Activated CD4-positive, alpha-beta memory T cell treated with anti-CD3 and anti-CD28 coated beads, Interleukin-2, amount 10 ng/mL, durations not matched to agents 7 days and 5 days (primary cell): ENCODE measurements at places on chromosomes 7 and 10. TPM values are rescaled to one million over a fixed set of nuclear protein-coding genes. Genes with fewer than 3 reads are reported as not detected.
A peak's percentile ranks its signal among the peaks of the same experiment; 100 is the strongest.

GRCh38 chr7:156230576-156230975, 410.0 kb upstream of the RNF32 start:
- H3K36me3 ChIP-seq: no peaks in the 10 kb centered on the region
- H3K27me3 ChIP-seq: no peaks in the 10 kb centered on the region
- H3K4me1 ChIP-seq: no peaks in the 10 kb centered on the region
- H3K27ac ChIP-seq: no peak overlapping the region

Gene PRF1
- total RNA-seq: 141 TPM

GRCh38 chr10:24382979-24383663, 174.2 kb downstream of the KIAA1217 start:
- no peak for DNase-seq
- H3K27ac ChIP-seq: no peak overlapping the region
- H3K27me3 ChIP-seq: peaks cover 13% of the 10 kb centered on the region
- H3K36me3 ChIP-seq: no peaks in the 10 kb centered on the region
- no peak overlapping the region for H3K4me3 ChIP-seq
- H3K4me1 ChIP-seq: peaks cover 6% of the 10 kb centered on the region

GRCh38 chr7:47181746-47182361, 400.1 kb downstream of the TNS3 start:
- H3K27me3 ChIP-seq: no peaks in the 10 kb centered on the region
- no peaks in the 10 kb centered on the region for H3K36me3 ChIP-seq
- DNase-seq: no peak
- H3K4me3 ChIP-seq: no peak overlapping the region

DNA sequence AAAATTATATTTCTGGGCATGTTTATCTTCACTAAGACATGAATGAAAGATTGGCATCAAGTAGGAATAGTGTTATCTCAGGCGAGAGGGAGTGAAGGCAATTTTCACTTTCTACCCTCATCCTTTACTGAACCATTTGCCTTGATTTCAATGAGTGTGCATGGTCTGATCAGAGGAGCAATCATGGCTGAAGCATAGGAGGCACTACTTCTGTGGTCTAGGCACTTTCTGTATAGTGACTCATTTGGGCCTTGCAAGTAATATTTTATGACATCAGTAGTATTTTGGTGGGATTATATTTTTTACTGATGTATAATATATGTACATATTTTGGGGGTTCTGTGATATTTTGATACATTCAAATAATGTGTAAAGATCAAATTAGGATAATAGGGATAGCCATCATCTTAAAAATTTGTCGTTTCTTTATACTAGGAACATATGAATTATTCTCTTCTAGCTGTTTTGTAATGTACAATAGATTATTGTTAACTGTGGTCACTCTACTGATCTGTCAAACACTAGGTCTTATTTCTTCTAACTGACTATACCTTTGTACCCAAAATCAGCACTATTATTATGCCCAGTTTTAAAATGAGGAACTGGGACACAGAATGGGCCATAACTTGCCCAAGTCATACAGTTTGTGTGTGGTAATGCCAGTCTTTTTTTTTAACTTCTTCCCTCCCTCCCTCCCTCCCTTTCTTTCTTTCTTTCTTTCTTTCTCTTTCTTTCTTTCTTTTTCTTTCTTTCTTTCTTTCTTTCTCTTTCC, 101.9 kb downstream of the RAB11FIP2 start:
- H3K4me1 ChIP-seq: no peaks in the 10 kb centered on the region
- DNase-seq: no peak
- no peak overlapping the region for H3K4me3 ChIP-seq

DNA sequence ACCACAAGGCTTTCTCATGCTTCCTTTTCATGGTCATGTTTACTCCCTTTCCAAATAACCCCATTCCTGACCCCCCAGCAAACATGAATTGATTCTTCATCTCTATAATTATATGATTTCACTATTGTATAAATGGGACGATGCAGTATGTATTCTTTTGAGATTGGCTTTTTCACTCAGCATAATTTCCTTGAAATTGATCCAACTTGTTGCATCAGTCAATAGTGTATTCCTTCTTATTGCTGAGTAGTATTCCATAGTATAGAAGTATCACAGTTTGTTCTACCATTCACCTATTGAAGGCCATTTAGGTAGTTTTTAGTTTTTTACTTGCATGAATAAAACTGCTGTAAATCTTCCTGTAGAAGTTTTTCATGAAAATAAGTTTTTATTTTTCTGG, 264.7 kb downstream of the BAMBI start:
- H3K4me1 ChIP-seq: no peaks in the 10 kb centered on the region
- H3K36me3 ChIP-seq: no peaks in the 10 kb centered on the region
- H3K27ac ChIP-seq: no peak overlapping the region
- no peak for DNase-seq

DNA sequence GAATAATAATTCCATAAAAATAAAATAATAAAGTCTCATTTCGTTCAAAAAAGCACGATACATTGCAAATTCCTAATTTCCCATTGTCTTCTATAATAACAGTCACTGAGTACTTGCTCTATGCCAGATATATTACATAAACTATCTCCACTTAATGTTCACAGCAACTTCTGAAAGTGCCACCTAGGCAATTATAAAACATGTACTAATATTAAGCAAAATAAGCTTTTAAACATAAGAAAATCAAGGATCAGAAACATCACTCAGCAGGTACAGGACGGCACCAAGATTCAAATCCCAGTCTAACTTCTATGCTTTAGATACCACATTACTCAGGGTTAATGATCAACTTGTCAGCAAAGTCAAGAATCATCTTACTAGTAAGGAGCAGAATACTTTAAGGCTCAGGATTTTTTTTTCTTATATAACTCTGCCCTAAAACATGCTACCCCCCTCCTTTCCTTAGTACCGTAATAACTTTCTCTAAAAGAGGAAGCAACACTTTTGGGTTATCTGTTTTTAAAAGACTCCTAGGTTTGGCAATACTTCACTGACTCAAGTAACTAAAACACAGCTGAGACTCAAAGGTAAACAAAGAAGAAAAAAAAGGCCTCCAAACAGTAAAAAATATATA, 51.3 kb downstream of the USP6NL start:
- no peak for DNase-seq
- no peak overlapping the region for H3K4me3 ChIP-seq
- H3K27ac ChIP-seq: no peak overlapping the region
- no peaks in the 10 kb centered on the region for H3K4me1 ChIP-seq
- H3K27me3 ChIP-seq: peaks cover 9% of the 10 kb centered on the region

DNA sequence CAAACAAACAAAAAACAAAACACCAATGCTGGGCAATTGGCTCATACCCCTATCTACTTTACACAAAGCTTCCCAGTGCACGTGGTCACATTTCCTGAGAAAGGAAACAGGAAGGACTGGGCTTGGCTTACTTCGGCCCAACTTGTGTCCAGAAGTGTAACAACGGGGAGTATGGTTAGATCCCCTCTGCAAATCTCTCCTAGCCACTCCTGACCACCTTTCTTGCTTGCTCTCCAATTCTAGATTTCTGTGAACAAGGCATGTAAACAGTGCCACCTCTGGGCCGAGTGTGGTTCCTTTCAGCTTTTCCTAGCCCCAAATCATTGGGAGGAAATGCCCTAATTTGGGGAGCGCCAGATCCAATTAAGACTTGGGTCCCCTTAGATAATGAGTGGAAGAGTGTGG, 21.0 kb upstream of the FRAT2 start:
- H3K36me3 ChIP-seq: peaks cover 5% of the 10 kb centered on the region
- DNase-seq: no peak
- peaks cover 12% of the 10 kb centered on the region for H3K4me1 ChIP-seq
- peak overlapping the region; percentile 9 for H3K27ac ChIP-seq

DNA sequence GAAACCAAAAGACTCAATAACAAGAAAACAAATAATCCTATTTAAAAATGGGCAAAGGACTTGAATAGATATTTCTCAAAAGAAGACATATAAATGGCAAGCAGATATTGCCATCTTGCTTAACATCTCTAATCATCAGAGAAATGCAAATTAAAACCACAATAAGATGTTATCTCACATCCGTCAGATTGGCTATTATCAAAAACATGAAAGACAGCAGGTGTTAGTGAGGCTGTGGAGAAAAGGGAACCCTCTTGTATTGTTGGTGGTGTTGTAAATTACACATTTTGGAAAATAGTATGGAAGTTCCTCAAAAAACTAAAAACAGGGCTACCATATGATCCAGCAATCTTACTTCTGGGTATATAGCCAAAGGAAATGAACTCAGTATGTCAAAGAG, 25.7 kb downstream of the OPALIN start:
- no peak overlapping the region for H3K27ac ChIP-seq
- H3K27me3 ChIP-seq: peaks cover 41% of the 10 kb centered on the region
- DNase-seq: no peak
- H3K4me1 ChIP-seq: peaks cover 2% of the 10 kb centered on the region
- H3K4me3 ChIP-seq: no peak overlapping the region

GRCh38 chr10:104250371-104250770, 4.3 kb upstream of the GSTO1 start:
- peaks cover 23% of the 10 kb centered on the region for H3K27me3 ChIP-seq
- H3K36me3 ChIP-seq: peaks cover 12% of the 10 kb centered on the region
- no peak overlapping the region for H3K4me3 ChIP-seq
- H3K4me1 ChIP-seq: peaks cover 39% of the 10 kb centered on the region
